ENCODE measurements at places on chromosomes 1 and 21.

GRCh38 chr21:34203851-34204420 is 130.6 kb downstream of the MRPS6 start:
- DNase-seq: no peak

DNA sequence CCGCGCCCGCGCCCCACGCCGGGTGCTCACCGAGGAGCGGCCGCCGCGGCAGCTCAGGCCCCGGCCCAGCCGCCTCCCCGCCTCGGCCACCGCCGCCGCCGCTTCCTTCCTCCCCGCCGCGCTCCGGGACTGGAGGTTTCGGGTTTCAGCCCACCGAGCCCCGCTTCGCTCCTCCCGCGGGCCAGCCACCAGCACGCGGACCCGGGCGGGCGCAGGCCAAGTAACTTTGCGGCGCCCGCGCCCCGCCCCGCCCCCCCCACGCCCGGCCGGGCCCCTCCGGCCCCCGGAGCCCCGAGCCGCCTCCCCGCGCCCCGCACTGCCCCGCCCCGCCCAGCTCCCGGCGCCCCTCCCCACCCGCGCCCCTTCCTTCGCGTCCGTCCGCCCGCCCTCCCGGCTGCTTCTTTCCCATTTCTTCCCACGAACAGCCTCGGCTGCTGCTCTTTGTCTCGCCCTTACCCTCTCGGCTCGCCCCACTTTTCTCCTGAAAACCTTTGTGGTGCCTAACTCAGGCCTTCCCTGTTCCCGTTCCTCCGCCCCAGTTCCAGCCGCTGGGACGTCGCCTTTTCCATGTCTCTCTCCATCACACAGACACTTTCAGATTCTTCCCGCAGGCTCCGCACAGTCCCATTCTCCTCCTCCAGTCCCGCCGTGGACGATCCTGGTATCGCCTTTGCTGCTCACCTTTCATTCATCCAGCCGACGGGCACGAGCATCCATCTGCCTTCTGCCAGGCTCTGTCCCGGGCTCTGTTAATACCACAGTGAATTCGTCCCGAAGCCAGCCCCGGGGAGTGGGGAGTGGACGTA is at the start of gene GPR161:
TSS of gene GPR161 (minus strand) at position 222 of the 806 bp plus-strand sequence. CDS start 32,080 bp downstream, outside the sequence.
- DNase-seq: peak; percentile 40

DNA sequence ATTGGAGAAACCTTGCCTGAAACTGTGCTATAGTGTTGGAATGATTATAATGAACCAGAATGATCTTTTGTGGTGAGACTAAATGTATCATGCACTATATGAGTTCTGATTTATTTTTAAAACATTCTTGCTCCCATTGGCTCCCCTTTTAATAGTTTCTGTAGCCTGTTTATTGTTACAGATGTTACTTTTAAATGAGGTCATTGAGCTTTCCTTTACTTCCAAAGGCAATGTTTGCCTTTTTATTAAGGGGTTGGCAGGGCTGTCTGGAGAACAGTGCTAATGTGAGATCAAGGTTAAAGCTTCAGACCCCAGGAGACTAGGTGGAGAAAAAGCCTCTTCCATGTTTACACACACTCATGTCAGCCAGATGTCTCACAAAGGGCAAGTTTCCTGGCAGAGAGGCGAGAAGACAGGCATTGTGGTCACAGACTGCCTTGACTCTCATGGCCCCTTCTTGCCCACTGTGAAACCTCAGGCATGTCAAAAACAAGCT is 120.6 kb upstream of the RAVER2 start:
- DNase-seq: no peak

GRCh38 chr21:21921410-21922232 is 923.4 kb downstream of the NCAM2 start:
- DNase-seq: no peak

- DNase-seq: no peak
These were observed 392.5 kb upstream of the PTBP2 start for GRCh38 chr1:96329121-96329520.

DNA sequence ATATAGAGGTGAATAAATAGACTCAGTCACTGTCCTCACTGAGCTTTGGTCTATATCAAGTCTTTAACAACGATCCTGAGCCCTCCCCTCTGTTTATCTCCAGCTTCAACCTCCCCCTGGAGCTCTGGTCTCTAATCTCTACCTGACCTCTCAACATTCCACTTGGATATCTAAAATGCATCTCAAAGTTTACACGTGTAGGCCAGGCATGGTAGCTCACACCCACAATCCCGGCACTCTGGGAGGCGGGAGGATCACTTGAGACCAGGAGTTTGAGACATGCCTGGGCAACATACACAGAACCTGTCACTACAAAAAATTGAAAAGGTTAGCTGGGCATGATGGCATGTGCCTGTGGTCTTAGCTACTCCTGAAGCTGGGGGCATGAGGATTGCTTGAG is 53.4 kb downstream of the GADD45A start:
- DNase-seq: no peak

DNA sequence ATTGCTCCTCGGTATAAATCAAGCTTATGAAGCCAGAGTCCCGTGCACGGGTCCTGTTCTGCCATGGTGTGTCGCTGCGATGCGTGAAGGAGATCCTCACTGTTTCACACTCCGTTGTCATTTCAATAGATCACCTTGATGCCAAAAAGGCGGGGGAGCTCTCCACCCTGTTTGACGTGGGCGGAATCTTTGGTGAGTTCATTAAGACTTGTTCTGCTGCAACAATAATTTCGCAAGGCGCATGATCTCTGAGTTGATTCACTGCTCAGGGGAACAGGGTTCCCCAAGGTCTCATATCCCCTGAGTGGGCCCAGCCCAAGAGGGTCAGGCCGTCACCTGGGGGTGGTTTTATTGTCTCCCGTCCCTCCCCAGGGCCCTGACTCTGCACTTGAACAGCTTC is 50.0 kb downstream of the SLC37A1 start:
- no peak for DNase-seq

DNA sequence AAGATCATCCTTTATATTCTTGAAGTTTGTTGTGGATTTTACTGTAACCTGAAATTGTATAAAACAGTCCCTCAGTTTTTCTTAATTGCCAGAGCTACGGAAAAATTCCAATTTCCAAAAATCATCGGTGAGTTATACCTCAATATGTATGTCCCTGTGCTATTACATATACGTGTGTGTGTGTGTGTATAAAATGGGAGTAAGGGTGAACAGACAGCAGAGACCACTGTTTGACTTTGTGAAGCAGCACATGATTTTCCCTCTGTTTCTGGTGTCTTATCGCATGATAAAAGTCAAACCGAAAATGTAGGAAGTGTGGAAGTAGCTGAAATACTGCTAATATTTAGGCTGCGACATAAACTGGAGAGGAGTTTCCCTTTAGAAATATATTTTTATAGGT is 1.2 kb downstream of the OR2T1 start:
- DNase-seq: no peak
